H1 (cell line): ENCODE measurements at places on chromosomes 6 and 20. TPM values are rescaled to one million over a fixed set of nuclear protein-coding genes. Genes with fewer than 3 reads are reported as not detected.
A peak's percentile ranks its signal among the peaks of the same experiment; 100 is the strongest.

Gene ZNF831
- total RNA-seq: not detected in 2 replicates

Gene ELOVL2
- 0.69 and 0.89 TPM in 2 replicates for total RNA-seq

Gene DSP
- 48.5 and 50.5 TPM in 2 replicates for total RNA-seq

Gene LPA
- 0.19 and 0.39 TPM in 2 replicates for total RNA-seq

Gene SPATS1
- total RNA-seq: not detected in 2 replicates

Gene ACTL10
- total RNA-seq: not detected in 2 replicates

DNA sequence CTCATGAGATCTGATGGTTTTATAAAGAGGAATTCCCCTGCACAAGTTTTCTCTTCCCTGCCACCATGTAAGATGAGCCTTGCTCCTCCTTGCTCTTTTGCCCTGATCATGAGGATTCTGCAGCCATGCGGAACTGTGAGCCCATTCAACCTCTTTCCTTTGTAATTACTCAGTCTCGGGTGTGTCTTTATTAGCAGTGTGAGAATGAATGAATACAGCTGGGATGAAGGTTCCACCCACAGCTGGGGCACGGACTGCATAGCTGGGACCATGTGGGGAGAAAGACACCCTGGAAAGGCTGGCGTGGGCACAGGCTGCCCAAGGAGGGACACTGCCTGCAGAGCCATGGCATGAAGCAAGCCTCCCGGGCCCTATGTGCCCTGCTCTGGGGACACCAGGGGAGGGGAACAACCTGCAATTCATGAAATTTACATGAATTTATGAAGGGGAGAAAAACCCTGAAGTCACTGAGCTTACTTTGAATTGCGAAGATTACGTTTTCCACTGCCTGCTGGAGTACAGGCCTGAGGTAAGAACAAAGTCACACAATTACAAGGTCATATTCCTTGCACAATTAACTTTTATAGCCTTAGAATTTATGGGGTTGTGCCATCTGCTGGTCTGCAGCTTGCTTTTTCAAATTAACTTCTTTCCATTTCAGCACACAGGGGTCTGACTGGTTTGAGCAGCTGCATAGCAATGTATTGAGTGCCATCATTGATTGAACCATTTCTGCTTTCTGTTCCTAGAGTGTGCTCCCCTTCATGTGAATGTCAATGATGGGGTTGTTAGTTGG is 46.2 kb downstream of the SLC22A1 start:
- H3K4me3 ChIP-seq: no peak overlapping the region
- no peaks in the 10 kb centered on the region for H3K4me1 ChIP-seq
- no peaks in the 10 kb centered on the region for H3K27me3 ChIP-seq
- no peaks in the 10 kb centered on the region for H3K36me3 ChIP-seq
- no peak for DNase-seq

DNA sequence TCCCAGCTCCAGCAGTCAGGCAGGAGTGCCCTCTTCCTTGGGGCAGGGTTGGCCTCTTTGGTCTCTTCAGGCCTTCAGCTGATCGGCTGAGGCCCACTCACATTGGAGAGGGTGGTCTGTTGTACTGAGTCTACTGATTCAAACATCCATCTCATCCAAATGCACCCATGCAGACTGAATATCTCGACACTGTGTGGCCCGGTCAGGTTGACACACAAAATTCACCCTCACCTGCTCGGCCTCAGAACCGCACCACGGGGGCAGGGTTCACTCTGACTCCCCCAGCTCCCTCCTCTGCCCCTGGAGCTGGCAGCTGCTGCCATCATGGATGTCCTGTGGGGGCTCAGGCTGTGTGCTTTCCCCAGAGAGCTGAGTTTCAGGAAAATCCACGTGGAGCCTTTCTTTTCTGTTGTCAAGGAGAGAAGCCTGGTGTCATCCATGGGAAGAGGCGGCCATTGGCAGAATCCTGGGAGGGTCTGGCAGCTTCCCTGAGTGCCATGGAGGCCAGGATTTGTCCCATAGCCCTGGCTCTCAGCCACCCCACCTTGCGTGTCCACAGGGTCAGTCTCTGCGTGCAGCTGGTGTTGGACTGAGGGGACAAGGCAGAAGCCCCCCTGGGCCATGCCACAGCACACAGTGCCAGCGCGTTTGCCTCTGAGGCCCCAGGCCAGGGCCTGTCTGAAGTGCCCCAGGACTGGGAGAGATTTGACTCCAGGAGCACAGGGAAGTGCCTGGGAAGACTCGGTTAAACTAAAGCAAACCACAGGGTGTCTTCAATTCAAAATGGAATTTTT is 114.1 kb downstream of the ERMARD start:
- H3K36me3 ChIP-seq: no peaks in the 10 kb centered on the region
- H3K4me1 ChIP-seq: no peaks in the 10 kb centered on the region
- no peak for DNase-seq
- H3K27me3 ChIP-seq: no peaks in the 10 kb centered on the region
- no peak overlapping the region for H3K27ac ChIP-seq

DNA sequence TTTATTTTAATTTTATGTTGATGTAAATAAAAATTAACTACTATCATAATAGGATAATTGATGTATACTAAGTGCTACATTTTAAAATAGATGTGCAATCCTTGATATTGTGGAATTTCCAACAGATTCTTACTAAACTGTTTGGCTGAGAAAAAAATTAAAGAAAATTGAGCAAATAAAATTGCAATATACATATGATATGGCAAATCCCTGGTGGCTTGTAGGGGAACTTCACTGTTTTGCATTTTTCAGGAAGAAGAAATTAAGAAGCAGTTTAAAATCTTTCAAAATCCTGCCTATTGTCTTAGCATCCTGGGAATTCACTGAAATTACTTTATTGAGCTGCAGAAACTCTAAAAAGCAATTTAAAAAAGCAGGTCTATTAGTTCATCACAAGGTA is 191.4 kb upstream of the ADGRB3 start:
- H3K4me3 ChIP-seq: no peak overlapping the region
- no peak for DNase-seq
- no peaks in the 10 kb centered on the region for H3K4me1 ChIP-seq
- H3K27me3 ChIP-seq: no peaks in the 10 kb centered on the region
- H3K27ac ChIP-seq: no peak overlapping the region
- no peaks in the 10 kb centered on the region for H3K36me3 ChIP-seq

DNA sequence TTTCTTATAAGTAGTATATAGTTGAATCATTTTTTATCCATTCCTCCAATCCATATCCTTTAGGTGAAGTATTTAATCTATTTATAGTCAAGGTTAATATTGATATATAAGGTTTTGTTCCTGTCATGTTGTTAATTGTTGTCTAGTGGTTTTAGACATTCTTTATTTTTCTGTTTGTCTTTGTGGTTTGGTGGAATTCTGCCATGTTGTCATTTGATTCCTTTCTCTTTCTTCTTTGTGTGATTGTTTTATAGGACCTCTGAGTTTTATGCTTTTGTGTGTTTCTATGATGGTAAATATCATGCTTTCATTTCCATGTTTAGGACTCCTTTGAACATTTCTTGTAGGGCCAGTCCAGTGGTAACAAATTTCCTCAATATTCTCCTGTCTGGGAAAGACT is 450.3 kb upstream of the BTBD3 start:
- no peak for DNase-seq
- no peaks in the 10 kb centered on the region for H3K4me1 ChIP-seq
- H3K27ac ChIP-seq: no peak overlapping the region
- H3K27me3 ChIP-seq: no peaks in the 10 kb centered on the region
- H3K36me3 ChIP-seq: no peaks in the 10 kb centered on the region

GRCh38 chr6:164102693-164103092 is 688.2 kb downstream of the QKI start:
- no peak for DNase-seq
- no peaks in the 10 kb centered on the region for H3K27me3 ChIP-seq

- DNase-seq: no peak
- no peaks in the 10 kb centered on the region for H3K4me1 ChIP-seq
- H3K4me3 ChIP-seq: no peak overlapping the region
- H3K27me3 ChIP-seq: no peaks in the 10 kb centered on the region
These were observed 133.5 kb downstream of the MAN1A1 start for GRCh38 chr6:119215885-119216590.

DNA sequence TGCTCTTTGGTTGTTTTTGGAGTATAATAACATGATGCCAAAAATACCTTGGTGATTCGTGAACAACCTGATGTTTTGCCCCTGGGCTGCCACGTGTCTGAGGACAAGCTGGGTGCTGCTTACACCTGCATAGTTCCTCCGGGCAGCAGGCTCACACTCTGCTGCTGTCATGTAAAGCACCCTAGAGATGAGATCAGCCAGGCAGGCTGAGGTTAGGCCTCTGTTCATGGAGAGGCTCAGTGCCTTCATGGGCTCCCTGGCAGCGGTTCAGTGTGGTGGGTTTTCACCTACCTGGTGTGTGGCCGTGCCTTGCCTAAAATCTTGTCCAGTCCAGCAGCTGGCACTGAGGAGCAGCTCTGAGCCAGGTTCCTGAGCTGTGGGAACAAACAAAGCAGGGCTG is 60.1 kb upstream of the TAGAP start:
- no peak overlapping the region for H3K27ac ChIP-seq
- H3K27me3 ChIP-seq: no peaks in the 10 kb centered on the region; the same call in 1 of the 2 replicates
- no peak overlapping the region for H3K4me3 ChIP-seq
- DNase-seq: no peak
- H3K4me1 ChIP-seq: peaks cover 2% of the 10 kb centered on the region; the same call in 1 of the 2 replicates
- H3K36me3 ChIP-seq: no peaks in the 10 kb centered on the region

DNA sequence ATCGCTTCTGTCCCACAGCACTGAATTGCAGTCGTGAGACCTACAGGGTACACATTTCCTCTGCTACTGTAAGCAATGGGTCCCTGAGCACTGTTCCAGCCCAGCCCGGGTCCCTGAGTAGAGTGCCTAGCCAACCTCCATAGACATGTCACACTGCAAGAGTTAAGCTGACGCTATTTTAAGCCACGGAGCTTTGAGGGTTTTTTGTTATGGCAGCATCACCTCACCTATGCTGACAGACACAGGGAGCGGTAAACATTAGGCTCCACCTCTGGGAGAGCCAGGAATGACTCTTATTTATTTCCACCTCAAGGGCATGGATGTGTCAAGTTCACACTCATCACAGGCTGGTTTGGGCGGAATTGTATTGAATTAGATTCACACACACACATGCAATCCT is 45.1 kb downstream of the GRM4 start:
- no peak overlapping the region for H3K4me3 ChIP-seq
- no peak for DNase-seq
- H3K27ac ChIP-seq: no peak overlapping the region
- H3K36me3 ChIP-seq: no peaks in the 10 kb centered on the region

DNA sequence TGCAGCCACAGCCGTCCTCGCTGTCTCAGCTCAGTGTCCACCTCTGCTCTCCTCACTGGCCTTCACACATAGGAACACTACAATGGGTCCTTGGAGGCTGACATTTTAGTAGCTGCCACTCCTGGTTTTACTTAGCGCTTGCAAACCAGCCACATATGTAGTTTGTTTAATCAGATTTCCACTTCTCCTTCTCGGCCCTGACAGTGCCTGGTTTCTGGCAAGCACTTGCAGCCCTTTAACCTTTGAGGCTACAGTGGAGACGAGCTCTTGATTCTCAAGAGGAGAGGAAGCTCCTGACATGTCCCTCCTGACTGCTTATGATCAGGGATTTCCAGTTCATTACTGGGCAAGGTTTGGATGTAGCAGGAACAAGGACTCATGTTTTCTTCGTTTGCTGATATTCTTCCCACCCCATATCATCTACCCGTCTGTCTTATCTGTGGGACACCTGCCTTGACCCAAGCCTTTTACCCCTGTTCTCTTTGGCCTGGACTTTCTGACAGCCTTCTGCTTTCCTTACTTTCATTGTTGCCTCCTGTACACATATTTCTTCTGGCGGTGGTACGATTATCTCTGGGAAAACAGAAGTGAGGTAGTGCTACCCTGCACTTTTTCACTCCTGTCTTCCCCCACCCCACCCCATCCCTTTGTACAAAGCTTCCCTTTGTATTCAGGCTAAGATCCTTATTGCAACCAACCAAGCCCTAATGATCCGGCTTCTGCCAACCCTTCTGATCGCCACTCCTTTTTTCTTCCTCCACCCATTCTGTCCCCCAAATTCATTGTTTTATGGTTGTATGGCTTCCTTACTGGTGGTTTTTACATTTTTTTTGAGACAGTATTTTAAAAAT is 31.2 kb downstream of the CEP43 start:
- no peak overlapping the region for H3K27ac ChIP-seq
- no peaks in the 10 kb centered on the region for H3K4me1 ChIP-seq
- no peaks in the 10 kb centered on the region for H3K27me3 ChIP-seq
- H3K4me3 ChIP-seq: no peak overlapping the region
- DNase-seq: no peak
- peaks cover 5% of the 10 kb centered on the region; the same call in 1 of the 2 replicates for H3K36me3 ChIP-seq

GRCh38 chr20:6679086-6679485 is 88.4 kb upstream of the BMP2 start:
- no peaks in the 10 kb centered on the region for H3K36me3 ChIP-seq
- H3K4me3 ChIP-seq: no peak overlapping the region
- no peak for DNase-seq
- no peak overlapping the region for H3K27ac ChIP-seq

GRCh38 chr6:158934157-158934556 is 65.8 kb downstream of the RSPH3 start:
- DNase-seq: no peak
- H3K4me1 ChIP-seq: no peaks in the 10 kb centered on the region
- no peaks in the 10 kb centered on the region for H3K36me3 ChIP-seq
- no peaks in the 10 kb centered on the region for H3K27me3 ChIP-seq

DNA sequence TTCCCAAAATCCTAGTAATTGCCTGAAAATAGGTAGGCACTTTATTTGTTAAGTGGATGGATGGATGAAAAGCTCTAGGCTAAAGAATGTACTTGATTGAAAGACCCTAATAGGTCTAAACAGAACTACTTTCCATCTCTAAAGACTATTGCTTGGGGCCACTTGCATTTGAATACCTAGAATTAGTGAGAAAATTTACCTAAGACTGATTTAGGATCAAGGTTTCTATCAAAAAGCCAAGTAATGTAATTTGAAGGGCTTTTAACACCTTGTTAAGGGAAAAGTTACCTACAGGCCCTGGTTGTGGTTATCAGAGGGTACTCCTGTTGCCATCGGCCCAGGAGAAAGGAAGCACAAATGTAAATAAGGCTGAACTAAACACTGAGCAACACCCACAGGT is 580.7 kb downstream of the LMBRD1 start:
- DNase-seq: no peak
- no peaks in the 10 kb centered on the region for H3K27me3 ChIP-seq
- peak overlapping the region; percentile 61; the same call in 1 of the 2 replicates for H3K27ac ChIP-seq
- H3K36me3 ChIP-seq: no peaks in the 10 kb centered on the region
- H3K4me1 ChIP-seq: peaks cover 35% of the 10 kb centered on the region
- H3K4me3 ChIP-seq: no peak overlapping the region

DNA sequence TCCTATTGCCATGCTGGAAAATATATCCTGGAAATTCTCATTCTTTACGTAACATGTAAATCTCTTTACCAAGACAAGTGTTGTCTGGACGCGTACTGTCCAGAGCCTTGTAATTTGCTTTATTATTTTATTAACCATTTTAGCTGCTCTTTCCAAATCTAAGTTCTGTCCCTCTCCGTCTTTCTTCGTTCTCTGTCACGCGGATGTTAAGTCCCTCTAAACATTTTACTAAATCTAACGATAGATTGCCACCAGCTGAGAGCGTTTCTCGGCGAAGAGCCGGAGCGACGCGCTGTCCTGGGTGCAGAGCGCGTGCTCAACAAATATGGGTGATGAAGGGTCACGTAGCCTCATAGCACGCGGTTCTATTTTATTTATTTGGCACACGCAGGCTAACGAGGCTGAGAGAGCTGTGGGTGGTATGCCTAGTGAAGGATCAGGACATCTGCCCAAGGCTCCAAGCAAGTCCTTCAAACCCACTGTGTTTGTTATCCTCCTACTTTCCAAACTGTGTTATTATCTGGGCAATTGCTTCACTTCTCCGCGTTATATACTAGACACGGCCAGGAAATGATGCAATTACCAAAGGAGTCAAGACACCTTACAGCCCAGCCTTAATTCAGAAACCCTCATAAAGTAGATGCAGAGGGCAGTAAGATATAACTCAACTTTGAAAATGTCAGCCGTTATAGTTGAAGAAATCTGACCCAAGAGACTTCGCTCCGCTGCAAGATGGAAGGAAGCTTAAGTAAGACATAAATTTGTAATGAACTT is 10.0 kb upstream of the NCOA7 start:
- no peaks in the 10 kb centered on the region for H3K27me3 ChIP-seq
- peak overlapping the region; percentile 46; the same call in 1 of the 2 replicates for H3K27ac ChIP-seq
- DNase-seq: no peak
